ENCODE measurements at places on chromosomes 1 and 21.
A peak's percentile ranks its signal among the peaks of the same experiment; 100 is the strongest.

GRCh38 chr21:41768437-41769042, 1.7 kb upstream of the RIPK4 start:
- peak; percentile 95 for DNase-seq

- no peak for DNase-seq
Observed at GRCh38 chr1:202130816-202131522, 8.3 kb downstream of the GPR37L1 start.

DNA sequence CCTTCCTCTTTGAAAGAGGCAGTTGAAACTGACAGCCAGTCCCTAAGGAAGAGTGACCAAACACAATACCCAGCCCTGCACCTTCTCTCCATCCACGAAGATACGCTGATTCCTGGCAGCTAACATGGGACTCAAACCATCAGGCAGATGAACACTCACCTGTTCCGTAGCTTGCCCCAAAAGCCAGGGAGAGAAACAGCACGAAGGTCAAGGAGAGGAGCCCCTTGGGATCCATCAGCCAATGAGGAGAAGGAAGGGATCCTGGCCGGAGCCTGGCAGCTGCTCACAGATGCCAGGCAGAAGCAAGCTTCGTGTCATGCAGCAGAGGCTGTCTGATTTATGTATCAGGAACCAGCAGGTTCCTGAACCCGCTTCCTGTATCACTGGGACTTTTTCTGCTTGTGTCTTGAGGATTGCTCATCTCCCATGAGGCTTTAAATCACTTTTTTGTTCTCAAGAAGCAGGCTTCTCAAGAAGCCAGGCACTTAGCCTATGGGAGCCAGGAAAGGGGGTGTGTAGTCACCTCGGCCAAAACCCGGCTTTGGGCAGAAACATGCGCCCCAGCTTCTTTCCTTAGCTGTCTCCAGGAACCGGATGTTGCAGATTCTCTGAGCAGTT, at the start of gene SLAMF1:
Gene SLAMF1, minus strand, starts transcription at position 334 of the 618 bp plus-strand sequence. Its CDS starts 99 bp downstream, at position 235.
- DNase-seq = no peak

DNA sequence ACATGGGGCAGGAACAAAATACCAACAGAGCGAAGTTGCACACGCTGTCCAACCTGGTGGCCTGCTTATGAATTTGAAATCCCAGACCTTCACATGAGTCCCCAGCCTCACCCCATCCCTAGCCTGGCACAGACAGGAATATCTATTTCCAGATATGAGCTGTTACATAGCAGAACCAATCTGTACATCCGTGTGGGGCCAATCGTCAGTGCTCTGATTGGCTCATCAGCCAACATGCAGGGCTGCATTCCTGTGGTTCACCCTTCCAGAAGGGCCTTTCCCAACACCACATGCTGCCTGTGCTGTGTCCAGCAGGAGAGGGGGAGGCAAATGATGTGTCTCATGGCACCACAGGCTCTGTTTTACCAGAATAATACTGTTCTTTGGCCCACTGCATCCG, 31.3 kb downstream of the CCN1 start:
- peak; percentile 100 for DNase-seq

- DNase-seq = peak; percentile 82
Observed at GRCh38 chr1:196403803-196404690, 204.2 kb downstream of the KCNT2 start.

- peak; percentile 13 for DNase-seq
Observed at GRCh38 chr1:65615859-65616258, 176.8 kb upstream of the PDE4B start.

DNA sequence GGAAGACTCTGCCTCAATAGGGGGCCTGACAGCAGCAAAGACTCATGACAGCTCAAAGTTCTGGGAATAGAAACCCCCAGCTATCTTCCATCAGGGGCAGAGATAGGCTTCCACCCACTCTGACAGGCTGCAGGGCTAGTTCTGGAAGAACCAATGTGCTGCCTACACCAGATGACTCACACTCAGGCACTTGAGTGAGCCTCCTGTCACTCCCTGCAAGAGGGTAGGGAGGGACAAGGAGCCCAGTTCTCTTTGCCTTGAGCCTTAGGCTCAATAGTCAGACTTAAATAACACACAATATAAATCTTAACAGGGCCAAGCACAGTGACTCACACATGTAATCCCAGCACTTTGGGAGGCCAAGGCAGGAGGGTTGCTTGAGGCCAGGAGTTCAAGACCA, 386.4 kb downstream of the HHAT start:
- DNase-seq = peak; percentile 18

GRCh38 chr1:9417695-9418094, 121.6 kb upstream of the SLC25A33 start:
- no peak for DNase-seq

- DNase-seq = peak; percentile 28
Observed at GRCh38 chr1:245263529-245264095, 108.8 kb downstream of the KIF26B start.

GRCh38 chr1:180343921-180344769, 114.1 kb downstream of the LHX4 start:
- DNase-seq = peak; percentile 53

DNA sequence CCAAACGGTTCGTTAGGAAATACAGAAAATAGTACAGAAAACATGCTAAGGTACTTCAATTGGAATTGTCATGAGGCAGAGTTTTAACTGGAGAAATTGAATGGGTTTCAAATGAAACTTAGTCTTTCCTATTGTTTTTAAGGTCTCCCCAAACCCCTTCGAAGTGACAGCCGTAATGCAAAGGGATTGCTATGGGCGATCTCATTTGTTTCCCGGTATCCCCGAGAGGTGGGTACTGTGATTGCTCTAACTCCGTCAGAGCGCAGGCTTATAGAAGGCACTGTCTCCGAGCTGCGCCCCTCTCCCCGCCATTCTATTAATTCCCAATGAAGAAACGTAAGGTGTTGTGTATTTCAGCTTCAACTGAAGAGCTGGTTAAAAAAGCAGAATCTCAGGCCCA, 22.0 kb upstream of the RNF187 start:
- no peak for DNase-seq

DNA sequence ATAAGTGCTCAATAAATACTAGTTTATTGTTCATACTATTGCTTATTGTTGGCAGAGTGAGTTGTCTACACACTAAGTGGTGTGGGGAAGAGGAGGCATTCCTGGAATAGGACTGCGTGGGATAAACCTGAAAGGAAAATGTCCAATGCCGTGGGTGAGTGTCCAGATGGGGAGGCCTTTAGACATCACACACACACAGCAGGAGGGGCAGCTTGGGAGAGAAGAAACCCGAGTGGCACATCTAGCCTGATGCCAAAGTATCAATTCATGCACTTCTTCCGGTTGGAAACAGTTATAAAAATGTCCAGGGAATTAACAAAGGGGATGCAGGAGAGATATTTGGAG, 27.3 kb downstream of the CCN1 start:
- peak; percentile 47 for DNase-seq

DNA sequence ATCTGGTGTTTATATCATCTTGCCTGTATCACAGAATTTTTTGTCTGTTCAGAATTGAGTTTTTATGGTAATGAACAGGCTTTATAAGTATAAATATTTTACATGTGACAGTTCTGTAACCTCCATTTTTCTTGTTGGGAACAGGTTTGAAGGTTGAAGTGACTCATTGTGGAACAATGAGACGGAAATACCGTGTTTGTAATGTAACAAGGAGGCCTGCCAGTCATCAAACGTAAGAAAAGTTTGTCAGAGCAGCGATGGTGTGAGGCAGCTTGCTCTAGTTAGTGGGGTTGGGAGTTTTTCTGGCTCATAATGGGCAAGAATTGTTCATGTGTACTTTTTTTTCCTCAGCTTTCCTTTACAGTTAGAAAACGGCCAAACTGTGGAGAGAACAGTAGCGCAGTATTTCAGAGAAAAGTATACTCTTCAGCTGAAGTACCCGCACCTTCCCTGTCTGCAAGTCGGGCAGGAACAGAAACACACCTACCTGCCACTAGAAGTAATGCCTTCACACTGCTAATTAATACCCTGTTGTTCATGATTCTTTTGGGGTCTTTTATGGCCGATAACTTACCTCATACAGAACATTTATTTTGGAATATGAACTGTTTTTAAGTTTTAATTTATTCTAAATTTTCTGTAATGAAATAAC, 75.2 kb upstream of the TEKT2 start:
- DNase-seq = peak; percentile 71

- DNase-seq = no peak
Observed at GRCh38 chr1:117146072-117146471, 24.5 kb upstream of the TRIM45 start.

DNA sequence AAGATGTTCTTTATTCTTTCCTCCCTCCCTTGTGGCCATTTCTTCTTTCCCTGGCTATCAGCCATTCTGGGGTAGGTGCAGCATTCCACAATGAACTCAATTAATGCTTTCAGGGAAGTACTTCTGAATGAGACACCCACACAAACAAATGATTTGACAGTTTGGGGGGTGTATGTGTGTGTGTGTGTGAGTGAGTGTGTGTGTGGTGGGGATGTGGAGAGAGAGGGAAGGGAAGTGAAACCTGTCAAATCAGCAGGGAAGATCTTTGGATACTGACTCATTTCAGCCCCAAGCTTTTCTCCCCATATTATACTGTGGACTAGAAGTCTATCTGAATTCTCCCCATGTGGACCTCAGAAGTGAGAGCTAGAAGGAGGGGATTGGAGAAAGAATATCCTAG, 154.9 kb upstream of the CD34 start:
- DNase-seq = peak; percentile 34

DNA sequence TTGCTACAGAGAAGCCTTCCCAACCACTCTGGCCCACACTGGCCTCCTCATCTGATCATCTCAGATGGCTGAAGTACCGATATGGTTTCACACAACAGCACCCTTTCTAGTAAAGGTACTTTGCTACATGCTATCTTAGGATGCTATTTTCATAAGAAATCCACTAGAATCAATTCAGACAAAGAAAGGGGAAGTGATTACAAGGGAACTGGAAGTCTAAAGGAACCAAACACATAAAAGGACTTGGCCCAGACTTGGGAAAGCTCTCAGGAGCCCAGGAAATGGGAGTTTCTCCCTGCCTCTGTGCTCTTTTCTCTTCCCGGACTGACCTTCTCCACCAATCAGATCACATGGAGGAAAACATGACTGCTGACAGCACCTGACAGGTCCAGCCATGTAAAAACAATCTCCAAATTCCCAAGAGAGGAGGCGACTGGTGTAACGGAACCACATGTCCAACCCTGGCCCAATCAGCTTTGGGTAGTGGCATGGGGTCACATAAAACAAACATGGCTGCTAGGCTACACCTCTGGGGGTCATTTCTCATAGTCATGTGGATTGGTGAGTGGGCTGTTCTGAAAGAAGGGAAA, 12.7 kb upstream of the FOXE3 start:
- DNase-seq = no peak

DNA sequence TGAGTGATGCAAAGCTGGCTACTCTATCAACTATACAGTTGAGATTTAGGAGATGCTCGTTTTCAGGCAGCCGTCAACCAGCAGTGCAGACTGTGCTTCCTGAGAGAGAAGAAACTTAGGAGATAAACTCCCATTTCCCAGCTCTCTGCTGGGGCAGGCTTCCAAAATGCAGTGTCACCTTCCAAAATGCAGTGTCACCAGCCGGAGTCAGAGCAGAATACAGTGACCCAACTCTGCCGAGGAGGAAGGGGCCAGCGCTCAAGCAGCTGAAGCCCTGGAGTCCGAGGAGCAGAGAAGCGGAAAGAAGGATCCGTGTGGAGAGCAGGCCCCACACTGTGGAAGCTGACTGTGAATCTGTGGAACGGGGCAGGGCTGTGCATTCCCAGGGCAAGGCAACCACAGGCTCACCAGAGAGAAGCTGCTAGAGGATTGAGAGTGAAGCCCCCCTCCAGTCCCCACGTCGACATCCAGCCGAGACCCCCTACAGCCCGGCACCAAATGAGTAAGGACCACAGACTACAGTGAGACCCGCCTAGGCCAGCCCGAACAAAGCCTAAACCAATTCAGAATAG, 703 bp upstream of the KRTAP12-1 start:
- no peak for DNase-seq

- DNase-seq = peak; percentile 10
Observed at GRCh38 chr21:16279731-16280581, 550.2 kb downstream of the USP25 start.

- no peak for DNase-seq
Observed at GRCh38 chr21:28731700-28732321, 260.9 kb downstream of the LTN1 start.

DNA sequence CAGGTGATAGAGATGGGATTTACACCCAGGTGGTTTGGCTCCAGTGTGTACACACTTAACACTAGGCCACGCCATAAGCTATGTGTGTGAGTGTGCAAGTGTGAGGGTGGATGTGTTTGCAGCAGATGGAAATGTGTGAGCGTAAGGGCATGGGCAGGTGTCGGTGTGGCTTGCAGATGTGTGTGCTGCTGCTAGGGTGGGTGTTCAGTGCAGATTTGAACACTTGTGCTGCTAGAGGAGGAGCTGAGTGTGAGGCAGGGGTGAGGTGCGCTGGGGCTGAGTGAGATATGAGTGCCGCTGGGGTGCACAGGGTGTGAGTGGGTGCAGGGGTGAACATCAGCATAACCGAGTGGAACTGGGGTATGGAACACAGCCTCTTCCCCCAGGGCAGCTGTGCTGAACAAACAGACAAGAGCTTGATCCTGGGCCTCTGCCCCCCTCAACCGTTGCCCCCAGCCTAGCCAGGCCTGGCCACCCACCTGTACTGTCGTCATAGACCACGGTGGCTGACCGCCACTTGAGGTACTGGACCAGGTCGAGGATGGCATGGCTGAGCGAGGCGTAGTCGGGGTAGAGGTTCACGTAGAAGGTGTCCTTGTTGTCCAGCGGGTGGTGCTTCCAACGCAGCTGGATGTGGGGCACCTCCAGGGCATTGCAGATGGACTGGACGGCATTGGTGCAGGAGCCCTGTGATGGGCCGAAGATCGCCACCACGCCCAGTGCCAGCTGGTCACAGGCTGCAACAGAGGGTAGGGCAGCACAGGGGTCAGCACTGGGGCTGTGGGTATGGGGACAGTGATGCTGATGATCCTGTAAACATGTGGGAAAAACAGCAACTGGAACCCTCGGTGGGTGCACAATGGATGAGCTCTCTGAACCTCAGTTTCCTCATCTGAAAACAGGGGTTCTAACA, 153.9 kb downstream of the GRIK3 start:
- DNase-seq = no peak

GRCh38 chr1:241627453-241628259, 12.5 kb downstream of the CHML start:
- DNase-seq = peak; percentile 74

- DNase-seq = no peak
Observed at GRCh38 chr1:93501399-93501798, 53.5 kb downstream of the FNBP1L start.

DNA sequence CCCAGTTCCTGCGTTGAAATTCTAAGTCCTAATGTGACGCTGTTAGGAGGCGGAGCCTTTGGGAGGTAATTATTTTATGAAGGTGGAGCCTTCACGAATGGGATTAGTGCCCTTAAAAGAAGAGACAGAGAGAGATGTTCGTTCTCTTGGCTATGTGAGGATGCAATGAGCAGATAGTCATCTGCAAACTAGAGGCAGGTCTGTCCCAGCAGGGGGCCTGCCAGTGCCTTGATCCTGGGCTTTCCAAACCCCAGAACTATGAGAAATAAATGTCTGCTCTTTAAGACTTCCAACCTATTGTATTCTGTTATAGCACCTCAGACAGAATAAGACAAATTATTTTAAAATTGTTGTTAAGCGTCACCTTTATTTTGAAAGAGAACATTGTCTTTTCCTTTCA, 123.1 kb upstream of the KCNJ6 start:
- no peak for DNase-seq

- DNase-seq = no peak
Observed at GRCh38 chr1:181846681-181847080, 214.8 kb downstream of the ZNF648 start.

GRCh38 chr21:28224191-28224726, 768.4 kb downstream of the LTN1 start:
- DNase-seq = no peak

- DNase-seq = no peak
Observed at GRCh38 chr1:90107990-90108389, 113.1 kb downstream of the ZNF326 start.
